ENCODE measurements at places on chromosomes 7 and 10.

- DNase-seq, result no peak
Measured at GRCh38 chr10:78953113-78953798, 115.5 kb upstream of the ZMIZ1 start.

DNA sequence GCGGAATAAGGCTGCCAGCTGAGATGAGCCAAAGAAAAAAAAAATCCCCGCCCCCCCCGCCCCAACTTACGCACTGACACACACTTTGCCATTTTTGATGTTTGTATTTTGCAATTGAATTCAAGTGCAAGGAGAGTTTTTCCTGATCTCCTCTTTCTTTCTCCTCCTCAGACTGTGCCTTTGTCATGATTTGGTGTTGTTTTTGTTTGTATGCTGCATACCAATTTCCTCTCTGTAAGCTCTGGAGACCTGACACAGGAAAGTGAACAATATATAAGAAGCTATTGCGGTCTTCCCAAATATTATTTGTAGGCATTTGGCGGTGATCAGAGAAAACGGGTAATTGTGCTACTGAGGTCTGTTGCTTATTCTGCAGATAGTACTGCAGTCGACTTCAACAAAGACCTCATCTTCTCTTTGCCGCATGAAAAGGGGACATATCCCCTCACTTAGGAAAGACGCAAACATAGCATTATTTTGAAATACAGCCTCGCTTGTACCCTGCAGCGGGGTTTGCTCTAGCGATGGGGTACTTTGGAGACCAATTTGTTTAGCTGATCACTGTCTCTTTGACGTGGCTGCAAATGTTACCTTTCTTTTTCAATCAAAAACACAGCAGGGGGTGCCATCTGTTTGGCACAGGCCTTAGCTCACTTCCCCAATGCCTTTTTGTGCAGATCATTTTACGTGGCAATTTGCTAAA is 206.6 kb downstream of the SKAP2 start:
- no peak for DNase-seq

- peak; percentile 26 for DNase-seq
Measured at GRCh38 chr10:3622845-3623621, 162.0 kb downstream of the KLF6 start.

GRCh38 chr7:91771394-91771793 is 109.1 kb downstream of the MTERF1 start:
- DNase-seq, result no peak

- DNase-seq, result no peak
Measured at GRCh38 chr10:114771157-114771556, 50.4 kb upstream of the FHIP2A start.

DNA sequence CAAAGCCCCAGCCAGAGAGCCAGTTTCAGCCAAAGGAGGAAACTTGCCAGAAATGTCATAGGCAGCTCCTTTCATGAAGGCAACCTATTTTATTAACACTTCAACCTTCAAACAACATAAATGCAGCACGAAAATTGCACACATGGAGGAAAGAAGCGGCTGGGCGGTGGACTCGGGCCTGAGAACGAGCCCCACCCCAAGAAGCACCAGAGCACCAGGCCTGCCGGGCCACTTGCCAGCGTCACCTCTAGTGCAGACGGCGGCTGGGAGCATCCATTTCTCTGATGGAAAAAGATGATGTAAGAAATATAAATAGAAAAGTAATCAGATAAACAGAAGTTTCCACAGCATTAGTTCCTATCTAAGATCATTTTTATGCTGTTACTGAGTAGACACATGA is 100.0 kb downstream of the TCERG1L start:
- no peak for DNase-seq

DNA sequence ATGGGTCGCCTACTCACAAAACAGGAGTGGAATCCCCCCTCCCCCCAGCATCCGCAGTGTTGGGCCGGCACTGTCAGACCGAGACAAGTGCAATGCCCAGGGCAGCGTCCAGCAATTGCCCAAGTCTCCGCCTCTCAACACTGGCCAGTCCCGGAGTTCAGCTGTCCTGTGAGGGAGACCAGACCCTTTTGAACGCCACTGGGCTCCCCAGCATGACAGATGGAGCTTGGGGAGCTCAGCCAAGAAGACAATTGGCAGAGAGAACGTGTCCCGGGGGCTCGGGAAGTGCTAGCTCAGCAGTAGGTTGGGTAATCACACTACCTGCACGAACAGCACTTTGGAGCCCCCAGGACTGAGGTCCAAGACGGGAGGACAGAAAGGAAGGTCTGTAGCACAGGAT is 4.7 kb downstream of the COPS6 start:
- no peak for DNase-seq

- DNase-seq, result no peak
Measured at GRCh38 chr10:127472976-127473375, 76.1 kb upstream of the NPS start.

DNA sequence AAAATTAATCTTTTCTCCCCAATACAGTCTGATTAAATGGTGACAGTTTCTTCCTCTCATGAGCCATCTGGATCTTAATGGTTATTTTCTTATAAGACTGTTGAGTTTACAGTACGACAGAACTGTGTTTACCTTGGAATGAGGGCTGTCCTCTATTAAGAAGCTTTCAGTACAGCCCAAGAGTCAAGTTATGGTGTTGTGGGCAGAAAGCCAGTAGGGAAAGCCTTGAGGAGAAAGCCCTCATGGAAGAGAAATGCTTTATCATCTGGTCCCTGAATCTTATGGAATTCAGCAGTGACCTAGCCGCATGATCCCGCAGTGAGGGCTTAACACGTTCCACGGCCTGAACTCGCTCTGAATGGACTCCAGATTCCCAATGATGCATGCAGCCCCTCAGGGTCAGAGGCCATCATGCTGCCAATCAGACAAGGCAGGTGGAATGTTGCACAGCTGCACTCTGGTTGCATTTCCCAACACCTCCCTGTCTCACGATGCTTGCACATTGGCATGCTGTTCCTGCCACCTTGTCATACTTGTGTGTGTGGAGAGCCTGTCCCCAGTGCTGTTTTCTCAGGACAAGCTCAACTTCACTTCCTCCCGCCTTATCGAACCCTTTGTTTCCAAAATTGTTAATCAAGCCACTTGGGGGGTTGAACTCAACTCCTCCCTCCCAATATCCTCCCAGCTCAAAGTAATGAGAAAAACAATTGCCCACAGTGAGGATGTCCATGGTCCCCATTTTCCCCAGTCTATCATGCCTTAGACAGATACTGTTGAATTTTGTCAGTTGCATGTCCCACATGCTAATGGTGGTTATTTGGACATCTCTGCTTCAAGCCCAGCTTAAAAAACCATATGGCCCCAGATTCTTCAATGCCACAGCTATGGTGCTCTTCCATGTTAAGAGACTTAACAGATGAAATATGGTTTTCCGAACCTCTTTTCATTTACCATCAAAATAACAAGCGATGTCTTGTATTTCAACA is 211.1 kb upstream of the TCF7L2 start:
- DNase-seq, result no peak

All from stimulated activated CD4-positive, alpha-beta T cell treated with anti-CD3 and anti-CD28 coated beads, Interleukin-4, amount 100 ng/mL, for 48 hours (primary cell).